Activated CD8-positive, alpha-beta memory T cell treated with anti-CD3 and anti-CD28 coated beads, Interleukin-2, amount 10 ng/mL, durations not matched to agents 7 days and 5 days (primary cell): ENCODE measurements at places on chromosomes 1 and 21. TPM values are rescaled to one million over a fixed set of nuclear protein-coding genes. Genes with fewer than 3 reads are reported as not detected.
A peak's percentile ranks its signal among the peaks of the same experiment; 100 is the strongest.

The RHEX gene
- total RNA-seq, result not detected

DNA sequence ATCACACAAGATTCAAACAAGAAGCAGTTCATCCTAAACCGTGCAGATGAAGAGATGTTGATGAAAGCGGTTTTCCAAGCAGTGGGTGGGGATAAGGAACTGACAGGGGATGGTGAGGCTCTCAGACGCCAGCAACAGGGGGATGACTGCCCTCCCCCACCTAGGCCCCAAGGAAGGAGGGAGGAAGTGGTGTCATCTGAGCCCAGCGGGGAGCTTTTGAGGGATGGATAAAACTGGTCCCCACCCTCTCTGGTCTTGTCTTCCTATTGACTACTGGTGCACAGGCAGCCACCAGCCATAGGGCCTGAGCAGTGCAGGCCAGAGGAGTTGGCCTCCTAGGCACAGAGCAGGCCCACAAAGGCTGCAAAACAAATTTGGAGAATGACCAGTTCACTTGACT, 175.5 kb downstream of the HUNK start:
- no peak overlapping the region for H3K27ac ChIP-seq
- no peaks in the 10 kb centered on the region for H3K36me3 ChIP-seq
- no peak overlapping the region for H3K4me3 ChIP-seq
- H3K27me3 ChIP-seq, result no peaks in the 10 kb centered on the region
- H3K4me1 ChIP-seq, result no peaks in the 10 kb centered on the region
- no peak for DNase-seq

The ACTN2 gene
- not detected for total RNA-seq

The C1orf116 gene
- total RNA-seq, result not detected

DNA sequence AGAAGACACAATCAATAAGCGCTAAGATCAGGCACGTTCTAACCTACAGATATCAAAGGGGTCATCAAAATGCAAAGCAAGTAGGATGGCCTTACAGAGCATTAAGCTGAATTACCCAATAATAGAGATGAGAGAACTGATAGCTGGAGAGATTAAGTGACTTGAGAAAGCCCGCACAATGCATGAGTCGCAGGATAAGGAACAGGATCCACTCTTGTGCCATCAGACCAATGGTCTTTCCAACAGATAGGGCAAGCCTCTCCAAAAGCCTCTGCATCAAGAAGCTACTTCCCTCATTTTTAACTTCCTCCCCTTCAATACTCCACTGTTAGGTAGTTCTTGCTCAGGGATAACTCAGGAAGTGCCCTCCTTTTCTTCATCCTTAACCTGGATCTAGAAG, 2.6 kb downstream of the CHML start:
- H3K4me3 ChIP-seq, result peak overlapping the region; percentile 27
- no peaks in the 10 kb centered on the region for H3K27me3 ChIP-seq
- H3K4me1 ChIP-seq, result peaks cover 30% of the 10 kb centered on the region
- H3K36me3 ChIP-seq, result peaks cover 29% of the 10 kb centered on the region
- DNase-seq, result no peak

- peaks cover 2% of the 10 kb centered on the region for H3K27me3 ChIP-seq
- peaks cover 9% of the 10 kb centered on the region for H3K36me3 ChIP-seq
- H3K4me1 ChIP-seq, result peaks cover 10% of the 10 kb centered on the region
- no peak overlapping the region for H3K4me3 ChIP-seq
- no peak for DNase-seq
Observed at GRCh38 chr1:42915456-42915855, 43.2 kb downstream of the SLC2A1 start.

The OR6K3 gene
- not detected for total RNA-seq

DNA sequence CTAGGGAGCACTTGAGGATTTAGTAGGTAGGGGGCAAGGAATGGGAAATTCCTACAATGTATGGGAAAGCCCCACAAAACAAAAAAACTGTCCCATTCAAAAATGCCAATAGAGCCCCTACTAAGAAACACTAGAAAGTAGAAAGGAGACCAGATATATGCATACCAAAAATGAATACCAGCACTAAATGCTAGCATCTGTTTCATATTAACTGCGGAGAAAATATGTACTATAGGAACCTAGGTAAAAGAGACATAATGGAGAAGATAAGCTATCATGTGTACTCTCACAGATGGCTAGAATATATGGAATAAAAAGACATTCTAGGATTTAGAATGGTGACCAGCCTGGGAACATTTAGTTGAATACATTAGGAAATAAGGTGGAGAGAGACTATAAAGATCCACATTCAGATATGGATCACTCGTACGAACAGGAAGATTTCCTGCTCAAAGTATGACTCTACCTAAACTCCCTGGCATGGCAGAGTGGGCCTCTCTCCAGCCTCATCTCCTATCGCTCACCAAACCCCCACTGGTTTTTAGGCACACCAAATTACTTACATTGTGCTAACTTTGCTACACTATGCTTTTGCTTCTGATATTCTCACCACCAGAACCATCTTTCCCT, 18.3 kb downstream of the ZNHIT6 start:
- no peaks in the 10 kb centered on the region for H3K4me1 ChIP-seq
- DNase-seq, result no peak
- H3K4me3 ChIP-seq, result no peak overlapping the region
- H3K36me3 ChIP-seq, result peaks cover 15% of the 10 kb centered on the region
- no peaks in the 10 kb centered on the region for H3K27me3 ChIP-seq
- no peak overlapping the region for H3K27ac ChIP-seq
